ENCODE measurements at places on chromosomes 1 and 21. TPM values are rescaled to one million over a fixed set of nuclear protein-coding genes. Genes with fewer than 3 reads are reported as not detected.

GRCh38 chr1:85048296-85049064 lies at the start of gene MCOLN3:
TSS of gene MCOLN3 (minus strand) at chr1:85048500. CDS start at chr1:85045360, 3,140 bp downstream.
- peak; percentile 47 for DNase-seq

GRCh38 chr1:230270559-230271281 lies 155.4 kb downstream of the PGBD5 start:
- no peak for DNase-seq

DNA sequence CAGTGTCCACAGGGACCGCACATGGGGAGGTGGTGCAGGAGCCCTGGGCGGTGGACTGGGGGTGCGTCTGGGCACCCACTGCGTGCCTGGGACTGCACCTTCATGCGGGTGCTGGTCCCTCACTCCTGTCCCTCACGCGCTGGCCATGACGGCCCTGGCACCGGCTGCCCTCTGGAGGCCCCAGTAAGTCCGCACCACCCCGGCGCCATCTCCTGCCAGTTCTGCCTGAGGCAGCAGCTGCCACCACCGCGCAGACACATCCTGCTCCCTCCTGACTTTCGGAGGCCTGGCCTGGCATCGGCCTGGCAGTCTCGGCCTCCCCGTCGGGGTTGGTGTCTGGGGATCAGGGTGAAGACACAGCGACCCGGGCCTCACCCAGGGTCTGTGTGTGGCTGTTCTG lies 64.8 kb downstream of the MORN1 start:
- DNase-seq, result no peak

- DNase-seq, result peak; percentile 84
Measured at GRCh38 chr1:50978144-50978851, 8.3 kb downstream of the CDKN2C start.

Gene PTGER3
- 3.3 TPM for total RNA-seq

Gene KCNJ9
- total RNA-seq, result not detected

DNA sequence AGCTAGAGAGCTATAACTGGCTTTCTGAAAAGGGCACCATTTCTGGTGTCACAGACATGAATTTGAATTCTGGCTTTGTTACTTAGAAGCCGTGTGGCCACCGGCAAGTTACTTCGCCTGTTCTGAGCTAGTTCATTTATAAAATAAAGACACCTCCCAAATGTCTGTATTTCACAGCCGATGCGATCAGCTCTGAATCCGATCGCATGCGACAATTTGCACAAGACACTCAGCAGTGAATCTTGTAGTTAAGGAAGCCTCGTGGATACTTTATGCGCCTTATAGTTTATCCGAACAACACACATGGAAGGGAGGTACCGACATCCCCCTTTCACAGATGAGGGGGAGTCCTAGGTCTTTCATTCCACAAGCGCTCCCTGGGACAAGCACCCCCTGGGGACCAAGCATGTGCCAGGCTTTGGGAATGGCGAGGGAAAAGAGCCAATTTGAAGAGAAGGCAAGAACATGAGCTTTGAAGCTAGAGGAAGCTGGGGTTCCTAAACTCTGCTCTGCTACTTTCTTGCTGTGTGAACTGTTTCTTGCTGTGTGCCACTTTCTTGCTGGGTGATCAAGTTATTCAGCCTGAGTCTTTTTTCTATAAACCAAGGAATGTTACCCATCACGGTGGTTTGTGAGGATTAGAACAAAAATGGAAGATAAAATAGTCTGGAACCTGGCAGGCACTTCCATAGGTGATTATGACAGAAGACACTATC lies 3.9 kb downstream of the ID3 start:
- DNase-seq, result peak; percentile 51

GRCh38 chr1:115596080-115596780 lies 45.5 kb upstream of the VANGL1 start:
- no peak for DNase-seq

Gene STRIP1
- total RNA-seq, result 17.2 TPM

DNA sequence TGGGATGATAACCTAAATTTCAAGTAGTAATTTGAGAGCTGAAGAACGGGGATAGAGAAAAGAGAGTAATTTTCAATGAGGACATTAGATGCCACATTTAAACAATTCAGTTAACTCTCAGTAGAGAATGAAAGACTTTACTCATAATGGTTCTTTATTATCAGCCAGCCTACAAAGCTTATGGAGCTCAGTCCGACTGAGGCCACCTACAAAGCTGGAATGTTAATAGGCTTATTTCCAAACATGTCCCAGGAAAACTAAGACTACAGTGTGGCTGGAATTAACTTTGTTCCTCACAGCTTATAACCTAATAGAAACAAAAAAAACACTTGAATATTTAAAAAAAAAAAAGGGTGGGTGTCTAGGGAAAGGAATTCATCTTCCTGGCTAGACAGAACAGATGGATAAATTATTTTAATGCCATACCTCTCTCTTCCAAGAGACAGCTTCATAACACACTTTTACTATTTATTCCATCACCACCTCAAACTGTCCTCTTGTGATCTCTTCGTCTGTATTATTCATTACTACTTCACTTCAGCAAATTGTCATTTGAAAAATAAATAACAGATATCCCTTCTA lies 9.8 kb downstream of the SLC19A2 start:
- no peak for DNase-seq

Gene NHLH1
- total RNA-seq, result not detected

DNA sequence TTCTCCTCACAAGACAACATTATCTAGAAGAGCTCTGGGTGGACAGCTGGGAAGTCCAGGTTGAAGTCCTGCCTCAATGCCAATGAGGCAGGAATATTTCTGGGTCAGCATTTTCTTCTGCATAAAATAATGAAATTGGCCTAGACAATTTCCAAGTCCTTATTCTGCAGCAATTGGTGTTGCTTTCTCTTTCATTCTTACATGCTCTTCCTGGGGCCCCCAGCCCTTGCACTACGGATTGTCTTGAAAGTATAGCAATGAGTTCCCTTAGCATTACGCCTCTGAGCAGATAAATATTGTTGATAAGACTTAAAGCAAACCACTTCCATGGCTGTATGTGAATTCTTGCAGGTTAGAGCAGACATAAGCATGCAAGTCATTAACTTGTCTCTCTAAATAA lies 188.5 kb downstream of the TGFBR3 start:
- DNase-seq, result no peak

DNA sequence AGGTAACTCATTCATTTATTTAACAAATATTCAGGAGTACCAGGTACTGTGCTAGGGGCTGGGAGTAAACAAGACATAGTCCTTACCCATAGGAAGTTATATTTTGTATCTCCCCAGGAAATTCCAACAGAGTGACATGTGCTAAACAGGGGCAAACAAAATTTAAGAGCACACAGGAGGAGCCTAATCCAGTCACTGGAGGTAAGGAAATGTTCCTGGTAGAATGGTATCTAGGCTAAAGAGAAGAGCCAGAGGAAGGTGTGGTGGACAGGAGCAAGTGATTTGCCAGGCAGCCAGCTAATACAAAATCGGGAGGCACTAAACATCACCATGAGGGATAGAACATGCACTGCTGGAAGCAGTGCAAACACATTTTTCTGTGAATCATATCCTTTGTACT lies 10.4 kb downstream of the TEX38 start:
- no peak for DNase-seq

DNA sequence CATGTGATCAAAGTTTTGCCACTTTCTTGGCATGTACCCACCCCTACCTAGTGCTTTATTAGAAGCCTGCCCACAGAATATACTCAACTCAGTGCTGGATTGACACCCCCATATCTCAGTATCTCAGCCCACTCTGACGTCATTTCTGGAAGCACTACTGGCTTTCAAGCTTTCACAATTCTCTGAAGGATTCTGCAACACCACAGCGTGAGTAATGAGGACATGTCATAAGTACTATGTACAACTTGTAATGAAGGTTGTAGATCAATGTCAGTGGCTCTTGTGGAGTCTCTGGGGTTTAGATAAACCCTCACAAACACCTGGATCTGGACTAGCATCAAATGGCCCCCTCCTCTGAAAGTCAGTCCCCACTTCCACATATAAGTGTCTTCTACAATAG lies 57.2 kb downstream of the TNFSF4 start:
- DNase-seq, result no peak

Gene KRTAP11-1
- total RNA-seq, result not detected

DNA sequence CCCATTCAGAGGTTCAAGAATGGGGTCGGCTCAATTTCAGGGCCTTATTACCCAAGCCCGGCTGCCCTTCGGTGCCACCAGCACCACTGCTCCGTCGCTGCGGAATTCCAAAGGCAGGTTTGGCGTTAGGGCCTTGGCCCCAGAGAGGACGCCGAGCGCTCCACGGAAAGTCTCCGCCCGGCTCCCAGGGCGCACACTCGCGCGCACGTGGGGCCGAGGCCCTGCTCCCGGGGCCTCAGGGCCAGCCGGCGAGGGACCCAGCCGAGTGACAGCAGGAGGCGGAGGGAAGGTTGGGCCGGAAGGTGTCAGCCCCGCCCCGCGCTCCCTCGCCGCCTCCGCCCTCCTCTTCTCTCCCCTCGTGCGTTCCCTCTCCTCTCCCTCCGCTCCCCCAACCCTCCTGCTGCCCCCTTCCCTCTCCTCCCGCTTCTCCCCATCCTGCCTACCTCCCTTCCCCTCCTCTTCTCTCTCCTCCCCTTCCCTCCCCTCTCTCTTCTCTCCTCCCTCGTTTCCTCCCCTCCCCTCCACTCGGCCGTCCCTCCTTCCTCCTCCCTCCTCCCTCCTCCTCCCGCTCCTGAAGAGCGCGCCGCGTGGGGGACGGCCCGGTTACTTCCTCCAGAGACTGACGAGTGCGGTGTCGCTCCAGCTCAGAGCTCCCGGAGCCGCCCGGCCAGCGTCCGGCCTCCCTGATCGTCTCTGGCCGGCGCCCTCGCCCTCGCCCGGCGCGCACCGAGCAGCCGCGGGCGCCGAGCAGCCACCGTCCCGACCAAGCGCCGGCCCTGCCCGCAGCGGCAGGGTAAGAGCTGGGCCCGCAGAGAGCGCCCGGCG lies at the start of gene ETS2:
Gene ETS2 (plus strand): TSS at position 602 of the 825 bp plus-strand sequence. CDS start 4,106 bp downstream, outside the sequence.
- DNase-seq, result peak; percentile 93

Gene TIAM1
- total RNA-seq, result 1.8 TPM

DNA sequence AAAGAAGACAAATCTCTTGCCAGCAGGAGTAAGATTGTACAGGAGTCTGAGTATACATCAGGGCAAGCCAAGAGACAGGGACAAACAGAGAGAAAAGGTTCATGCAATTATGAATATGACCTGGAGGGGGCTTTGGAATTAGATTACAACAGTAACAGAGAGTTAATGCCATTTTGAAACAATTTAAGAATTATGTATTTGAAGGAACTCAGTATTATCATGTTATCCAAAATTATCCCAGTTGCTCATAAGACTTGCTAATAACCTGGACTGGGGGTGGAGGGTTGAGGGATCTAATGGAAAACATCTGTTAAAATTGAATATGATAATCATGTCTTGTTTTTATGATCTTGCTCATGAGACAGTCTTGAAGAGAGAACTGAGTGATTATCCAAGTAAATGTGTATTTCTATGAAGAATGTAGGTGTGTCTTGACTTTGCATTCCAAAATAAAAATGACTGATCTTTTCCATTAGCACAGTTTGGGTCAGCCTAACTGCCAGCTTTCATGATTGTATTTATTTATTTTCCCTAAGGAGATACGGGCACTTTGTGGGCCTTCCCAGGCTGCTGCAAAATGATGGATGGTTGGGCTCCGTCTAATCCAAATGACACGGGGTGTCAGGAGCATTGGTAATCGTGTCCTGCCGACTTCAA lies 117.7 kb downstream of the ERG start:
- no peak for DNase-seq

DNA sequence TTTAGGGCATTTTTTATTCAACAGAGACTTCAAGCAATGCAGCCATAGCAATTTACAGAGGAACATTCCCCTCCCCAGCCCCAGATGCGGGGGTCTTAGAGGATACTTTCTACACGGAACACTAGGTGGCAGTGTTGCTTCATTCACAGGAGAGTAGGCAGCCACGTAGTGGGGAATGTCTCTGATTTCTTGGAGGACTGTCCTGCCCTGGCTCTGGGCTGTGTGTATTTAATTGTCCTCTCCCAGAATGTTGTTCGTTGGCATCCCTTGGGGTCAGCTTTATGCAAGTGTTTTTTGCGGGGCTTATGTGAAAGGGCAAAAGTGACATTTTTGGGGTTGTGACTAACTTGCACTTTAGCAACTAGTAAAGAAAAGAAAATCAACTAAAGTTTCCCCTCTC lies 96.9 kb downstream of the PAPPA2 start:
- DNase-seq, result peak; percentile 26

DNA sequence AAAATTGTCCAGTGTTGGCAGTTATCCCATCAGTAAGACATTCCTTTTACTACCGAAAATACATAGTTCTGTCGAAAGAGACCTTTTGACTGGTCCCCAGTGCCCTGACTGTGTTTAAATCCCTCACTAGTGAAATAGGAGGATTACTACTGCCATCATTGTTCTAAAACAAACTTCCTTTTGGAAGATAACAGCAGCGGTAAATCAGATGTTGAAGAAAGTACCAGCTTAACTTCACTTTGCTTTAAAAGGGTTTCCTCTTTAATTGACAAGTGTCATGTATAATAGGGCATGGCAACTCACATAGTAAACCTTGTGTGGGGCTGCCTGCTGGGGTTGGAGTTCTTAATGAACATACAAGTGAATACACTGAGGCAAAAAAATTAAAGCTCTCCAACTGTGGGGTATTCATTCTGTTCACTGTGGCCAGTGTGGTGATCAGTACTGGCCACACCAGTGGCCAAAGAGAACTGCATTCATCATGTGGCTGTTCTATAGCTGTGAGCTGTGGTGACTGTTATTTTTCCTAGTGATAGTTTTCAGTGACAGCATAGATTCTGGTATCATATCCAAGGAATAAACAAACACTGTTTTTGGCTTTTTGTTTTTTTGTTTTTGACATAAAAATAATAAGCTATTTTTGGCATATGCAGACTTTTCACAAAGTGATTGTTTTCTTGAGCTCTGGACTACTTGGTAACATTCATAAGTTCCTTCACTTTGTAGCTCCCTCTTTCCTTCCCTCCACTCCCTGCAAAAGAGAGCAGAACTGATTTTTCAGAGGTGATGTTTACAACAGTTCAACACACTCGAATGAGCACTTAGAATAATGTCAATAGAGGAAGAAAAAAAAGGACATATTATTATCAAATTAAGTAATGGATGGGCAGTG lies 74.5 kb downstream of the NFIA start:
- no peak for DNase-seq

GRCh38 chr1:19640363-19641316 lies 3.5 kb upstream of the NBL1 start:
- DNase-seq, result no peak

Data from left ventricle myocardium superior (tissue), 1 donor.